ENCODE measurements at places on chromosomes 3 and 15. TPM values are rescaled to one million over a fixed set of nuclear protein-coding genes. Genes with fewer than 3 reads are reported as not detected.

SMAD3 gene
- total RNA-seq, result 41.8 TPM

GOLGA8O gene
- 1.1 TPM for total RNA-seq

HDGFL3 gene
- 42.4 TPM for total RNA-seq

IMPG2 gene
- 0.36 TPM for total RNA-seq

DNA sequence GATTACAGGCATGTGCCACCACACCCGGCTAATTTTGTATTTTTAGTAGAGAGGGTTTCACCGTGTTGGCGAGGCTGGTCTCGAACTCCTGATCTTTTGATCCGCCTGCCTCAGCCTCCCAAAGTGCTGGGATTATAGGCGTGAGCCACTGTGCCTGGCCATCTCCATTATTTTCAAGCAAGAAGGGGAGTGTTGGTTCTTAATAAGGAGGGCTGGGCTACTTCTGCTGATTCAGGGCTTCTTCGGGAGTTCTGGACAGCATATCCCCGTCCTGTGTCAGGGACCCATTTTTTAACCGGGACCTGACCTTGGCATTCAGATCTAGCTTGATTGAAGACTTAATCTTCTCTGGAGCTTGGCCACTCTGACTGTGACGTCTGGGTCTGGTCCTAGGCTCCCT, 74.1 kb upstream of the SYN2 start:
- H3K27me3 ChIP-seq, result no peaks in the 10 kb centered on the region
- H3K4me3 ChIP-seq, result no peak overlapping the region
- no peak for DNase-seq

DNA sequence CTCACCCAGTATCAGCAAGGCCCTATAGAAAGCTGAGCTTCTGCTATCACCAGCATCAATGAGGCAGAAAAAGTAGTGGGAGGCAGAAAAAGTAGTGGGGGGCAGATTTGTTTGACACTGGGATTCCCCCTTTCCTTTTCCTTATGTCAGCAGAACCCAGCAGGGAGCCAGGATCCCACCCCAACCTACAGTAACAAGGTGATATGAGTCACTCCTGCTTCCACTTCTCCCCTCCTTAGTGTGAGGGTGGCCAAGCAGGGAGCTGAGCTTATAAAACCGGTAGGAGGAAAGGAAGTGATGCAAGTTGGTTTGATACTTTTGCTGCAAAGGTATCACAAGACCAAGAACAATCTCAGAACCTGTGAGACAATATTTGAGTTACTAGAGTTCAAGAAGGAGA, 128.7 kb downstream of the SCAPER start:
- H3K4me3 ChIP-seq, result no peak overlapping the region
- H3K4me1 ChIP-seq, result no peaks in the 10 kb centered on the region
- no peaks in the 10 kb centered on the region for H3K27me3 ChIP-seq

DNA sequence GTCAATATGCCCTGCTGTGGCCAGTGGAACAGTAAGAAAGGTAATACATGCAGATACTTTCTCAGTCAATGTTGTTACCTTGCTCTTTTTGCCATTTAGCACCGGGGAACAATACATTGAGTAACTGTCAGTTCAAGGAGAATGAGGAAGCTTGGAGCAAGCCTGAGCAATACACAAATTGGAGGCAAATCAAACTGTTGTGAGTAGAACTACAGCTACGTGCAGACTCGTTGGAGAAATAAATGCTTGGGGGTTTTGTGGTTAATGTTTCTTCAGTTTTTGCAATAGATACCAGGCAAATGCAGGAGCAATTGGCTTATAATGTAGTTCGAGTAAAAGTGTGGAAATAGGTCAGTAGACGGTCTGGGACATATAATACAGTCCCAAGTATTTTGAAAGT, 587.3 kb upstream of the ROBO1 start:
- no peaks in the 10 kb centered on the region for H3K4me1 ChIP-seq
- H3K27me3 ChIP-seq, result no peaks in the 10 kb centered on the region
- no peak overlapping the region for H3K4me3 ChIP-seq
- H3K27ac ChIP-seq, result no peak overlapping the region
- no peak for DNase-seq

DNA sequence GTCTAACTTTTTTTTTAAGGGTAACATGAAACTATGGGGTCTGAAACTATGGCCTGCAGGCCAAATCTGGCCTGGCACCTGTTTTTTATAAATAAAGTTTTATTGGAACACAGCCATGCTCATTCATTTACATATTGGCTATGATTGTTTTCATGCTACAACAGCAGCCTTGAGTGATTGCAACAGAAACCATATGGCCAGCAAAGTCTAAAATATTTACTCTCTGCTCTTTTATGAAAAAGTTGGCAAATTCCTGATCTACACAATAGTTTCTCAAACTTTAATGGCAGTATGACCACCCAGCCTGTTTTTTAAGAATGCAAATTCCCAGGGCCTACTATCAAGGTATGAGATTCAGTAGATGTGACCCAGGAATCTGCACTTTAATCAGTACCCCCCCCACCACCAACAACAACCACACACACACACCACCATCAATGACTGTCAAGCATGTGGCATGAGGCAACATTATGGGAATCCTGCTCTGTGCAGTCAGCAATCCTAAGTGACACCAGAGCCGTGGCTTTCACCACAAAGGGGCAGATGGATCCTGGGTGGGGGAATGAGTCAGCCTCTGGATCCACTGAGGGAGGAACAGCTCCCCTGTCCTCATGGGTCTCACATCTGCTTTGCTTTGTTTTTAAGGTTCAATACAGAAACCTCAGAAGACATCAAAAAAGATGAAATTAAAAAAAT, 142.8 kb downstream of the NTRK3 start:
- no peaks in the 10 kb centered on the region for H3K36me3 ChIP-seq
- H3K4me1 ChIP-seq, result no peaks in the 10 kb centered on the region
- no peak for DNase-seq
- H3K4me3 ChIP-seq, result no peak overlapping the region

GRCh38 chr3:168859143-168859542, 763.4 kb upstream of the GOLIM4 start:
- no peak overlapping the region for H3K27ac ChIP-seq
- H3K27me3 ChIP-seq, result peaks cover 17% of the 10 kb centered on the region
- DNase-seq, result no peak
- no peaks in the 10 kb centered on the region for H3K36me3 ChIP-seq

DNA sequence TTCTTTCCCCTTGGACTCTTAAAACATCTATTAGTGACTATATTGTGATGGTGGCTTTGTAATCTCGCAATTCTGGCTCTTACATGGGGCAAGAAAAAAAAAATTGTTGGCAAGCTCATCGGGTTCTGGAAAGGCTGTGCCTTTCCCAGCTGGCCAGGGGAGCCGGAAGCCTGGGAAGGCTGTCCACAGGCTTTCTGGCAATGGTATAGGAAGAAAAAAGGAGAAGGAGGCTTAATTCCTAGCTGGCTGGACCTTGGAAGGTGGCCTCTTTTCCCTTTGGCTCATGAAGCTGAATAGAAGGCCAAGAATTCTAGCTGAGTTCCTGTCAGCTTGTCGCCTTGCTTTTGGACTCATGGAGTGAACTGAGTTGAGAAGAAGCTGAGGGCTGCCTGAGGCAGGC, 243.5 kb upstream of the SEMA6D start:
- no peaks in the 10 kb centered on the region for H3K27me3 ChIP-seq
- H3K4me1 ChIP-seq, result no peaks in the 10 kb centered on the region
- no peaks in the 10 kb centered on the region for H3K36me3 ChIP-seq

GRCh38 chr3:191292243-191293015, 36.8 kb upstream of the CCDC50 start:
- H3K36me3 ChIP-seq, result no peaks in the 10 kb centered on the region
- peaks cover 7% of the 10 kb centered on the region for H3K4me1 ChIP-seq
- no peaks in the 10 kb centered on the region for H3K27me3 ChIP-seq
- H3K27ac ChIP-seq, result no peak overlapping the region

Data from osteoblast (primary cell).